ENCODE measurements at places on chromosomes 3 and 15.

- DNase-seq = no peak
Observed at GRCh38 chr15:88704791-88705768, 66.3 kb downstream of the ISG20 start.

GRCh38 chr15:84883466-84883865, 996 bp upstream of the SLC28A1 start:
- no peak for DNase-seq

DNA sequence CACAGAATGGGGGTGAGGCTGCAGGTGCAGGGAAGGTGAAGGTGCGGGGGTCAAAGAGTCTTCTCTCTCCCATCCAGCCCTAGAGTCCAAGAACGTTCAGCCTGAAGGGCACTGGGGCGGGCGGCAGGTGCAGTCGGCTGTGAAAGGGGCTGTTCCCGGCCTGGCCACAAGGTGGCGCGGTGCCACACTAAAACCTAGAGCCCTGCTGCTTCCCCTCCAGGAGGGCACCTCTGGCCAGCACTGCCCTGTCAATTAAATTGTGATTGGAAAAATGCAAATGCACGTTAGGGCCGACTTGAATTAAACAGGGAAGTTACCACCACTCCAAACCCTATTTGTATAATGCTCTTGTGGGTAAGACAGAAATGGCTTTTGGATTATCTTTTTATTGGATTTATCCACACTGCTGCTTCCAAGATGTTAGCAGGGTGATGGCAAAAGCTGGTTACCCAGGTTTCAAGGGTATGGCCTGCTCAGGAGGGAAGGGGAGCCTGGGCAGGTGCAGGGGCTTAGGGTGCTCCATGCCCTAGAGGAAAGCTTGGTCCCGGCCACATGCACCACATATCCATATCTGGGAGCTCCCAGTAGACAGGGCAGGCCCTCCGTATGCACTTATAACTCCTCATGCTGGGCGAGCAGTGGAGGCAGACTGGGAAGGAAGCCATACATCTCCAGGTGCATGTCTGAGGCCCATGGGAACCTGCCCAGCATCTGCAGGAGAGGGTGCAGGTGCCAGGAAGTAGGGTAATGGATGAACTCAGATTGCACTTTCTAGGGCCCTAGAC, 119.8 kb downstream of the ADCY5 start:
- peak; percentile 53 for DNase-seq

GRCh38 chr3:31011380-31011779, 116.9 kb upstream of the GADL1 start:
- DNase-seq = no peak

DNA sequence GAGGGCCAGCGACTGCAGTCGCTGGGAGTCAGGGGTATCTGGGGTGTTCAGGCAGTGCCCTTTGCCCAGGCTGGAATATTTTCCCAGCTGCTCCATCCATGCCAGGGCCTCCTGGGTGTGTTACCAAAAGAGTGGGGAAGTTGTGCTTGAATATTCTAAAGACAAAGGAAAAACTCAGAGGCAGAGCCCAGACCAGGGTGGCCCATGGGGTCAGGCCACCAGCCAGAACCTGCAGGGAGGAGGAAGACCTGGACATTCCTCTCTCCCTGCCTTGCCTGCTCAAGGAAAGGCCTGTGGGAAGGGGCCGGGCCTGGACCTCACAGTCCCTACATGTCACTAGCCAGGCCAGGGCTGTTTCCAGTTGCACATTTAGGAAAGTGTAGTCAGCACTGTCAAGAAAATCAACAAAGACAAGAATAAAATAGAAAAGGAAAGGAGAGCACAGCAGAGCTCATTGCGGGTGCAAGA, 16.0 kb upstream of the KLF15 start:
- DNase-seq = no peak

- no peak for DNase-seq
Observed at GRCh38 chr3:61908382-61908781, 347.0 kb downstream of the PTPRG start.

- no peak for DNase-seq
Observed at GRCh38 chr15:77163781-77164384, 93.0 kb upstream of the TSPAN3 start.

DNA sequence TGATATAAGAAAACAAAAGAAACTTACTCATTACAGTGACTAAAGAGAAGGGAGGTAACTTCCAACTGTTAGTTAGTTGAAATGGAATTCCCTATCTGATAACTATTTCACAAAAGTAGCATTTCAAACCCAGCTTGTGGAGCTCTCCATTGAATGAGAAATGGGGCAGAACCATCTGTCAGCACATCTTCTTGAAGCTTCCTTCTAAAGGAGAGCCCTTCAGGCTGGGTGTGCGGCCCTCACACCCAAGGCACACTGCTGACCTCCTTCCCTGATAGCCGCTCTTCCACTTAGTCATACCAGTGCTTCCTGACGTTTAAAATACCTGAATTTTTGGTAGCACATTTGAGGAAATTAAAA, 28.1 kb upstream of the VEPH1 start:
- no peak for DNase-seq

DNA sequence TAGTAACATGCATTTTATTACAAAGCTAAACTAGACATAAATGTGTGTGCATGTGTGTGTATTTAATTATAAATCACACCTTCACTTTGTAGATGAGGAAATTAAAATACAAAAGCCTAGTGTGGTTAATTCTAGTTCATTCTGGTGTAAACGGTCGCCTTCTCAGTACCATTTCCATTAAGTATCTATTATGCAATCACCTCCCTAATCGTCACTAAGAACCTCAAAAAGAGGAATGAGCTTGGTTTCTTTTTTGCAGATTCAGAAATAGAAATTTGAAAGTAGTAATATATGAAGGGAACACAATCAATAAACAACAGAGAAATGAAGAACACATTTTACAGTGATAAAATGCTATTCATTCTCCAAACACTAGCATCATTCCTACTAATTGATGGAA, 233.2 kb downstream of the ZBBX start:
- DNase-seq = no peak

- no peak for DNase-seq
Observed at GRCh38 chr3:61526308-61526707, 35.1 kb upstream of the PTPRG start.

DNA sequence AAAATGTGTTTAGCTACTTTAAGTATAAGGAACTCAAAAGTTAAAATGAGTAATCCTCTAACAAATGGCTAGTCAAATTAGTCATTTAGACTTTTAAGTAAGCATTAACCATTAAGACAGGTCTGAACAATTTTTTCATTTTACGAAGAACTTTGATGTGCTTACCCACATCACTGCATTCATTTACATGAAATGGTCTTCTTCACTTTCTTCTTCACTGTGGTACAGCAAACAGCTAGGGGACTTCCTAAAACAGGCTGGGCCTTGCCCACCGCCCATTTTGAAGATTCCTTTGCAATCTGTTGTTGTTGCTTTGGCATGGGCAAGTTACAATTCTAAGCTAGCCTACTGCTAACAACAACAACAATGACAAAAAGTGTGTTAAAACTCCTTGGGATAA, 67.4 kb downstream of the CBLB start:
- no peak for DNase-seq

DNA sequence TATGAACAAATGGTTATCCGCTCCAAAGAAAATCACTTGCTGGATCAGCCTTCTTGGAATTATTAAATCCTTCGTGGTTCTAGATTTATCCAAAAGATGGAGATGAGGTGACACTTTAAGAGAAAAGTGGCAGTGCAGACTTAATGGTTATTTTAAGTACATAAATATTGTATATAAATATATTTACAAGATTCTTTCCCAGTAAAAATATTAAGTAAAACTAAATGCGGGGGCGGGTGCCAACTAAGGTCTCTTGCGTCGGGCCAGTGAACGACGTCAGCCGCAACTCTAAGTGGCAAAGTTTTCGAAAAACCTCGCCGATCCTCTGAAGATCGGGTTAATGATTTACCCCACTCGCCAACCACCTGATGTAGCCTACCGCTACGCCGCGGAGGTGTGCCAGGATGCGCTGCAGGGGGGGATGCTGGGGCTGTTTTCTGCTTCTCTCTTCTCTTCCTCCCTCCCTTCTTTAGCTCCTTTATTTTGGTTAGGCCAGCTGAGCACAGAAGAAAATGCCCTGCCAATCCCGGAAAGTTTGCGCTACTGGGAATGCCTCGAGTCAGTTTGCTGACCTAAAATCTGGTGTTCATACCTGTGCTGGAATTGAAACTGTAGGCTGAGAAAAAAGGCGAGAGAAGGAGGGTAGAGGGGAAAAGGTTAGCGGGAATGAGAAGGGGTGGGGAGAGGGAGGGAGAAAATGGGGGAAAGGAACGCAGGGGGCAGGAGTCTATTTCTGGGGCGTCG, 7.6 kb upstream of the FOXB1 start:
- peak; percentile 58 for DNase-seq

GRCh38 chr3:142117056-142117851, 32.1 kb downstream of the TFDP2 start:
- no peak for DNase-seq

DNA sequence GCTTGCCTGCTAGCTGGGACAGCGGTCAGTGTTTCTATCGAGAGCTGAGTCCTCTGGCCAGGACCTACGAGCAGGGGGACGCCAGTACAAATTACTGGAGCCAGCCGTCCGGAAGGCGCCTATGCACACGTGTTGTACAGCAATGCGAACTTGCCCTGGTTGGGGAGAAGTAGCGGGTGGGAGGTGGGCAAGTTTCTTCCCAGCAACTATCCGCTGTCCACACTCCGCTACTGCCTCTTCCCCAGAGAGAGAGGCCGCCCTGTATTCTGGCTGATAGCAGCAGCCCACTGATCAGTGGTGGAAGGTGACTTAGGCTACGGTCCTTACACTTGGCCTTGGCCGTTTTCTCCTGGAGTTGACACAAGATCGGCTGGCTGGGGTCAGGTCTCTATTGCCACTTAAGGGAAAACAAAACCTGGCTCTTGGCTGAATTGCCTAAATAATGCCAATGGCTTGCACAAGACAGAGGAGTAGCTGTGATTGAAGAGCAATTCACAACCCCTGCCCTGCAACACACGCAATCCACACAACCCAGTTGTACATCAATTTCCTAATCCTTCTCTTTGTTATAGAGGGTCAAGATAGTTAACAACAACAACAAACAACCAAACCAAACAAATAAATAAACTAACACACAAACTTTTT, 12.8 kb upstream of the SHC4 start:
- no peak for DNase-seq

GRCh38 chr15:42070976-42071350, 23.4 kb downstream of the PLA2G4D start:
- DNase-seq = no peak

- no peak for DNase-seq
Observed at GRCh38 chr15:82058026-82058425, 12.2 kb upstream of the MEX3B start.

- DNase-seq = no peak
Observed at GRCh38 chr3:119630880-119631329, 29.5 kb downstream of the POPDC2 start.

DNA sequence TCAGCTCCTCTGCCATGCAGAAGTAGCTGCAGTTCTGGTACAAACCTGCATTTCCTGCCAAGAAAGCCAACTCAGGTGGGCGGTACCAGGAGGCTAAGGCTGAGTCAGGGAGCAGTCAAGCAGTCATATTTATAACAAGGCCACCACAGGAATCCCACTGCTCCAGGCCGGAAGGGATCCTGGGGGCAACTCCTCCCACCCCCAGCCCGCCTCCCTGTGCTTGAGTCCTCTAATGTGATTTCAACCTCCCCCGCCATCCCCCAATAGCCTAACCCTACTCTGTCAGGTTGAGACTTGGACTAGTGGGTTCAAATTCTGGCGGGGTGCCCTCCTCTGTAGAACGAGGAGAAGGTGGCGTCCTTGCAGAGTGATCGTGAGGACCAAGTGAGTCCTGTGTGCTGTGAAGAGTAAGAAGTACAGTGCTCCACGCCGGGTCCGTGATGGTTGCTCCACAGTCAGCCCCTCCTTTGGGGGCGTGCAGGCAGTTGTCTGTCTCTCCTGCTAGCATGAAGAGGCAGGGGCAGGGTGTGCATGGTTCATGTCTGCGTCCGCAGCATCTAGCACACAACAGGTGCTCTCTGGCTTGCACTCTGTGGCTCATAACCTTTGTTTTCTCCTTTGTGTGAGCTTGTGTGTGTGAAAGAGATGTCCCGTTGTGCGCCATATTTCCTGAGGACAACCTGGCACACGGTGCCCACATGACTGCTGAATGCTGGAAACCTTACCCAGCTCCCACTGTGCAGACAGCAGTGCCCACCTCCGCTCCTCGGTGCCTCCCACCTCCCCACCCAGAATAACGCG, 78.3 kb downstream of the SMAD6 start:
- no peak for DNase-seq

DNA sequence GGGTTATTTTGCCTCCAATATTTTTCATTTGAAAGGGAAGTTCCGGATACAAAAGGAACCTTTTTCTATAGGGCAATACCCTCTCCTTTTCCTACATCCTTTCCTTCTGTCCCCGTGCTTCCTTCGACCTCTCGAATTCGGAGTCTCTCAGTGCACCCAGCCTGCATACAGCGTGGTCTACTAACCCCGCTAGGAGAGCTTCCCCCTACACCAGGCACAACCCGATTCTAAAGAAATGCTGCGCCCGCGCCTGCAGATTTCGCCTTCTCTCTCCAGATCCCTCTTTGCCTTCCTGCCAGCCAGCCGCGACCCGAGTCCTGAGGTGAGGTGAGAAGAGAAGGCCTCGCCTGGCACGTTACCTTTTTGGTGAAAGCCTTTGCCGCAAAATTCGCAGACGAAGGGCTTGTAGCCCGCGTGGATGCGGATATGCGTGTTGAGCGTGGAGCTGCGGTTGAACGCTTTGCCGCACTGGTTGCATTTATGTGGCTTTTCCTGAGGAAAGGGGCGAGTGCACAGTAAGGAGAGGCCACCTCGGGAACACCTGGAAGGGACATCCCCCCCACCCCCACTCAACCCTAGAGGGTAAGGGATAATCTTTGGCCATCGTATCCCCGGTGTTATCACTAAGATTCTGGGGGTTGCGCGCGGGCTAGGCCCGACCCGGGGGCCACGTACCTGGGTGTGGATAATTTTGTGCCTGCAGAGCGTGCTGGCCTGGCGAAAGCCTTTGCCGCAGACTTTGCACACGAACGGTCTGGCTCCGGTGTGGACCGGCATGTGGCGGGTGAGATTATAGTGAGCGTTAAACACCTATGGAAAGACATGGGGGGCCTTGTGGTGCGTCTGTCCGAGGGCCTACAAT, 2.3 kb downstream of the FEZF2 start:
- no peak for DNase-seq

- no peak for DNase-seq
Observed at GRCh38 chr3:71599416-71599815, 15.9 kb upstream of the FOXP1 start.

- DNase-seq = no peak
Observed at GRCh38 chr3:28348265-28348628, 274 bp upstream of the ZCWPW2 start.

DNA sequence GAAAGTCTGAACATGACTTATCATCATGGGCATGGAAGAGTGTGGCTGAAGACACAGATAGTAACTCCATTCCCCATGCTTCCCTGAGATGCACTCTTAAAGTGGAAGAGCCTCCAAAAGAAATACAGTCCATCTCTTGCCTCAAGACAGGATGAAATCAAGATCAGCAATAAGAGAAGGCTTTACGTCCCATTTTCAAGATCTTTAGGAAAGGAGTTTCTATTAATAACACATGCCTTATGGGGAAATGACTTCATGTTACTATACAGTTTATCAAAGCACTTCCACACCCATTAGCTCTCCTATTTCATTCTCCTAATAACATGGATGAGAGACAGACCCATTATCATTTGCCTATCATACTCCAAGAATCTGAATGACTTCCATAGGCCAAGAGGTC, 6.1 kb upstream of the KBTBD12 start:
- no peak for DNase-seq

- no peak for DNase-seq
Observed at GRCh38 chr3:148697306-148698189, at the start of gene AGTR1. Gene AGTR1, plus strand, starts transcription at chr3:148697903. Its CDS starts 43,133 bp downstream, at chr3:148741036.

GRCh38 chr15:66105286-66106265, 148.0 kb downstream of the MEGF11 start:
- DNase-seq = no peak

- DNase-seq = no peak
Observed at GRCh38 chr3:36193448-36193847, 186.9 kb upstream of the STAC start.
